NT2/D1 (cell line): ENCODE measurements at places on chromosomes 11 and 22.

GRCh38 chr11:60447846-60448245 lies 7.8 kb upstream of the MS4A1 start:
- DNase-seq = no peak

DNA sequence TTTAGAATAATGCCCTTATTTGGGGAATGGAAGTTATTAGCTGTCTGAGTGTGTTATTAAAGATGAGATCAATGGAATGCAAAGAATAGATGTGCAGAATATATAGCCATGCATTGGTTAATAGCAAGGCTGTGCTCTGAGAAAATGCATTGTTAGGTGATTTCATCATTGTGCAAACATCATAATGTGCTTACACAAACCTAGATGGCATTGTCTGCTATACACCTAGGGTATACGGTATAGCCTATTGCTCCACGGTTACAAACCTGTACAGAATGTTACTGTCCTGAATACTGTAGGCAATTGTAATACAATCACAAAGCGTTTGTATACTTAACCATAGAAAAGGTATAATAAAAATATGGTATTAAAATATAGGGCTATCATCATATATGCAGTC lies 25.5 kb downstream of the SLC5A12 start:
- DNase-seq = no peak

- no peak for DNase-seq
Measured at GRCh38 chr11:93663021-93663420, 1.5 kb downstream of the CEP295 start.

DNA sequence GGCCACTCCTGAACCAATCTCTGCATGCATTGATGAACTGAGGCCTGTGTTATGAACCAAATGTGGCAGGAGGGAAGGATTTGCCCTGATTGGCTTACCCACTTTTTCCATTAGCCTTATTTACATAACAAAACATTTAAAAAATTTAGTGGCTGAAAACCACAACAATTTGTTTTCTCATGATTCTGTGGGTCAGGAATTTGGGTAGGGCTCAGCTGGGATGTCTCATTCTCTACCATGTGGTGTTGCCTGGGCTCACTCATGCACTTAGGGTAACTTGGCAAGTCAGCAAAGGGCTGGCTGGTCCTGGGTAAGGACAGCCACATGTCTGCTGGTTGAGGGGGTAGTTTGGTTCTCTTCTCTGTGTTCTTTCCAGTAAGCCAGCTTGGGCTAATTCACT lies 35.1 kb upstream of the CYP2R1 start:
- DNase-seq = no peak

- DNase-seq = no peak
Measured at GRCh38 chr11:19827399-19828135, 114.9 kb downstream of the NAV2 start.

DNA sequence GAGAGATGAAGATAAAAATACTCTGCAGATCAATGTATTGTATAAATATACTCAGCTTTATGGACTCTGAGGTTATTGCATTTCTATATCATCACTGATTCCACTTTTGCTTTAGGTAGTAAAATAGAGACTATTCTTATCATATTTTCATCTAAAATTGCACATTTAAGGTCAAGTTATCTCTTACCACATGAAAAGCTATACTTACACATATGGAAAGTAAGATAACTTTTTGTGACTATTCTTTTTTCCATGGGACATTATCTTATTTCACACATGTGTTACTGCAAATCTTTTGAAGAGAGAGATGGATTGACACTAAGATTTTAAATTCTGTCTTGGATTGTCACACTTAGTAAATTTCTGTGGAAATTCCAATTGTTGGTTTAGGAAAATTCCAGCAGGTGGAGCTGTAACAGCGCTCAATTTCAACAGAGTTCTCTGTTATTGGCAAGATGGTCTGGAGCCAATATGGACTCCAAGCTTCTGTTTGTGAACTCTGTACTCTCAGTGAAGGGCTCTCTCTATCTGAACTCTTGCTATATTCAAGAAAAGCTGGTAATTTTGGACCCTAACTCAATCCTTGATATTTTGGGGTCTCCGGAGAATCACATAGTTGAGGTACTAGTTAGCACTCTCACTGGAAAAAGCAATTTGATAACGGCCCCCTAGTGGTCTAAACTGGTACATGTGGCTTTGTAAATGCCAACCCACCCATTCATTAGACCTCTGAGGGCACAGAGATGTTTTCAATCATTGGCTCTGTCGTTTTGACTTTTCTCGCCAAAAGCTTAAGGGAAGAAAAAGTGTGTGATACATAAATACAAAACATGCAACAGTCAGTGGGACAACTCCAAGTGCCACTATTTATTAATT lies 429.7 kb downstream of the ETS1 start:
- DNase-seq = peak; percentile 58

- no peak for DNase-seq
Measured at GRCh38 chr11:131807876-131808275, 437.5 kb downstream of the NTM start.

DNA sequence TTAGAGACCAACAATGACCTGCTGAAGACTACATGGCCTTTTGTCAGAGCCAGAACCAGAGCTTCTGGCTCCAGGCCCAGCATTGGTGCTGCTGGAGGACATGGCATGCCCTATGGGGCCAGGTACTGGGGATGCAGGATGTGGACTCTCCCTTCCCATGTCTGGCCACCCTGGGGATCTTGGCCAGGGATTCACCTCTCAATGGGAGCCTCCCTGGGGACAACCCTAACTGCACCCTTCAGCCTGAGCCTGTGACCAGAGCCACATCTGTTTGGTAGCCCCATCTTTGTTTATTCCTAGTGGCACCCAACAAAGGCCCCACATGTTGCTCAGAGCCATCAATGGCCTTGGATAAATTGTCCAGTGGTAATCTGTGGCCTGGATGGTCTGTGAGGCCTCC lies 5.8 kb downstream of the KLHL35 start:
- no peak for DNase-seq

DNA sequence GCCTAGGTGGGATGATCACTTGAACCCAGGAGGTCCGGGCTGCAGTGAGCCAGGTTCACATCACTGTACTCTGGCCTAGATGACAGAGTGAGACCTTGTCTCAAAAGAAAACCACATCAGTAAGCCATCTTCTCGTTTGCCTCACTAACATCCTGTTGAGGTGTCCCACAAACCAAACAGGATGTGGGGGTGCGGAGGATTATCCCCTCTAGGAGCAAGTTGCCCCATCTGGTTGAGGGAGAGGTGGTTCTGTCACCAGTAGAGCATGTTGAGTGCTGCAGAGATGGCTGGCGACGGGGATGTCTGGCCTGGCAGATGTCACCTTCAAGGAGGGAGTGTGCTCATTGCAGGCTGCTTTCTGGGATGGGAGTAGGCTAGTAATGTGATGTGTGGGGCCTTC lies 72.4 kb downstream of the ZNRF3 start:
- no peak for DNase-seq

GRCh38 chr11:133982876-133983275 lies 26.1 kb upstream of the IGSF9B start:
- DNase-seq = no peak

- peak; percentile 9 for DNase-seq
Measured at GRCh38 chr11:83157594-83158356, 844 bp downstream of the PCF11 start.

DNA sequence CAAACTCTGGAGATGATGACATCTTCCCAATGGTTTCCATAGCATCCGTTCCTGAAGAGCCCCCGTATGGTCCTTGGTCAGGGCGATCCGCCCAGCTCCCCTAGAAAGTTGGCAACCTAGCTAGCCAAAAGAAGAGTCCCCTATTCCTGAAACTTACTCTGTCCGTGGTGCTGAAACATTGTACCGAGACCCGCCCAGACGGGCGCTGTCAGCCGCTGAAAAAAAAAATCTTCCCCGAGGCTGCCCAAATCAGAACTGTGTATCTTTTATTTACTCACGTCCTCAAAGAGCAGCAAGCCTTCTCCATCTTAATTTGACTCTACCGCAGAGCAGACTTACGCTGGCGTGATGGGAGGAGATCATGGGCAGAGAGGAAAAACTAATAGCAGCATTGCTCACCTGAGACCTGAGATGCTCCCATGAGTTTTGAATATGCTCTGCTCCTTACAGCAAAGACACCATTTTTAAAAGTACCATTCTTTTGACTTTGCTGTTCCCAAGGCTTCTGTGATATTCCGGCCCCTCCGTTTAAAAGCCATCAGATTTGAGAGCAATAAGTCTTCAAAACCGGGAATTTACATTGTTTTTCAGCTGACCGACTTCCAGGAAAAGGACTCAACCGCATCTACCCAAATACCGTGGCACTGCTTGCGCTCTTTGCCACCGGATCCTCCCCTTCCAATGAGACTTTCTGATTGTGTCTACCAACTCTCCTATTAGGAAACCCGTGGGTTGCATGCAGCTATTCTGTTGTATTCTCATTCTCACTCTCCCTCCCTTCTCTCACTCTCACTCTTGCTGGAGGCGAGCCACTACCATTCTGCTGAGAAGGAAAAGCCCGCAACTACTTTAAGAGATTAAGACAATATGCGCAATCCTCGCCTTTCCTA lies at the start of gene SLC17A6:
Gene SLC17A6 (plus strand): TSS at position 786 of the 890 bp plus-strand sequence. CDS start 153 bp downstream, outside the sequence.
- peak; percentile 42 for DNase-seq

DNA sequence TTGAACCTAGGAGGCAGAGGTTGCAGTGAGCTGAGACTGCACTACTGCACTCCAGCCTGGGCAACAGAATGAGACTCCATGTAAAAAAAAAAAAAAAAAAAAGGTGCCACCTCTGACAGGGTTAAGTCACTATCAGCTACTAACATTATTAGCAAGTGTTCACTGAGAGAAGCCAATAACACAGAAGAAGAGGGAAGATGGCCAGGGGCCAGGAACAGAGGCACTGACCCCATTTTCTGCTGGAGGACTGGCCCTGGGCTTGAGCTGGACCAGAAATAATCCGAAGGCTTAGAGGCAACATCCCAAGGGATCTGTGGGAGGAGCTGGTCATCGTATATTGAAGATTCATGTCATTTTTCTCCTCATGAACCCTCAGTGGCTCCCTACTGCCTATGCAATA lies 5.0 kb downstream of the SLC5A1 start:
- no peak for DNase-seq

GRCh38 chr22:41480397-41480735 lies 11.4 kb downstream of the ACO2 start:
- DNase-seq = no peak

DNA sequence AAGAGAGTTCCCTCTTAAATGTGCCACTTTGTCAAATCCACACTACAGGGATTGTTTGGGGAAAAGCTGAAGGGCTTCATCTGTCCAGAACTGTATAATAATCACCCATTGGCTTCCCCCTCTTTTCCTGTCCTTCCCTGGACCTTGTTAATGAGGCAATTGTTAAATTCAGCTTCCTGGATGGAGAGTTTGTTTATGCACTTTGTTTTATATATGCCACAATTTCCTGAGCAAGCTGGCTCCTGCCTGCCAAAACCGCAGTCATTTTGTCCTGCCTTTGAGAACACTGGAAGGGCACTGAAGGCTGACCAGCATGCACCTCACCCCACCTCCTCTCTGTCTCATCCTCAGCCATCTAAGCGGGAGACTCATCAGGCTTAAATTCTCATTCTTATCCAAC lies 86.2 kb downstream of the MSANTD4 start:
- no peak for DNase-seq

- peak; percentile 71 for DNase-seq
Measured at GRCh38 chr11:129252621-129253020, 60.5 kb upstream of the ARHGAP32 start.

DNA sequence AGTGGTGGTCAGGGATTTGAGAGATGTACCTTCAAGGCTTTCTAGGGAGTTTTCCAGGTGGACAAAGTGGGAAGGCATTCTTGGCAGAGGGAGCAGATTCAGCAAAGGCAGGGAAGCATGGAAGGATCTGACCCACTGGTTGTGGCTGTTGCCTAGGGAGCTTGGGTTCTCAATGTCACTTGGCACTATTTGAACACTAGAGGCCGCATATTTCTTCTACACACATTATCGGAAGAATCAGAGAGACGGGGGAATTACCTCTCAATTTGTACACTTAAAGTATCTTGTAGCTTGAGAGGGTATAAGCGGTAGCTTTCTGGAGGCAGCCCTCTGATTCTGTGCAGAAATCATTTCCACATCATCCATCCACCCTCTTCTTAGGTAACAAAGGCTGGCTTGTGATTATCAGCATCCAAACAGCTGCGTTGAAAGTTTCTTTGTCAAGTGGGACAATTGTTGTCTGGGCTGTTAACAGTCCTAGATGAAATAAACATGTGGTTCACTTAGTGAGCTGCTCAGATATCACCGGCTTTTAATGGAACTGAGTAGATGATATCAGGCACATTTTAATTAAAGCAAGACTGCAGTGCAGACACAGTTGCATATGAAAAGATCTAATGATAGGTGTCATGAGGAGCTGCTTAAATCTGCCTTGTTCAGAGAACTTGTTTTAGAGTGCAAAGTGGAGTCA lies 2.6 kb downstream of the NELL1 start:
- DNase-seq = no peak

DNA sequence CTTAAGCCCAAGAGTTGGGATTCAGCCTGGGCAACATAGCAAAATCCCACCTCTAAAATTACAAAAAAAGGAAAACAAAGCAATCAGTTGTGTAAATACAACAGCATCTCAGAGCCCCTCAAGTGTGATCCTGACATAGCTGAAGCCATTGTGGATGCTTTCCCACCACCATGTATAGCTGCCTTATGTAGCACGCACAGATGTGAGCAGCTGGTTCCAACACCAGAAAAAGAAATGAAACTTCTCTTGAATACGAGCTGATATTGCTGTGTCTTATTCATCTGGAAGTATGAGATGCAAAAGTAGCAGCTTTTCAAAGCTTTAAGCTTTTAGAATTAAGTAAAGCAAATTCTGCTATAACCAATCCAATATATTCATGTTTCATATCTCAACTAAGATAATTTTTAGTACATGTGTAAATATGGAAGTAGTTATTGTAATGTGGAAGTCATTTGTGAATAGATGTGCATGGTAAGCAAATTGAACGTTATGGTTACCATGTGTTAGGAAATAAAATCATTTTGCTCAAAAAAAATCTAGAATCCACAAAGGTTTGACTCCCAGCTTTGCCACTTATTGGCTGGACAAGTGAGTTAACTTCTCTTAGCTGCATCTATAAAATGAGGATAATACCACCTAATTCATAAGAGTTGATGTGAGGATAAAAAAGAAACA lies 63.2 kb downstream of the SGSM3 start:
- no peak for DNase-seq

DNA sequence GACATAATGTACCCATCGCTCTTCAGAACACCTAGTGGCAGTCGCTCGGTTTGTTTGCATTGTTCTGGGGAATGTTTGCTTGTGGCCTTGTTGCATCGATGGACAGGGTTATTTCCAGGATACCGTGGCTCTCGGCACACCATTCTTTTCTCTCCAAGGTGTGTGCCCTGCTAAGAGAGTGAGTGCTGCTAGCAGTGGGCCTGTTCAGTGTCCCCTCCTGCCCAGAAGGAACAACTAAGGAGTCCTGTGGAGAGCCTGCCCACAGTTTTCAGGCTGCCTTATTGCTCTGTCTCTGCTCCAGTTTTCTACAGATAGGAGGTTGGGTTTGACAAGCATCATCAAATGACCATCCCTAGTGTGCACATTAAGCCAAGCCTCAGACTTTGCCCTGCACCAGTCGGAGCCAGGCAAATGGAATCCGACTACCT lies 1.4 kb downstream of the CRY2 start:
- no peak for DNase-seq

DNA sequence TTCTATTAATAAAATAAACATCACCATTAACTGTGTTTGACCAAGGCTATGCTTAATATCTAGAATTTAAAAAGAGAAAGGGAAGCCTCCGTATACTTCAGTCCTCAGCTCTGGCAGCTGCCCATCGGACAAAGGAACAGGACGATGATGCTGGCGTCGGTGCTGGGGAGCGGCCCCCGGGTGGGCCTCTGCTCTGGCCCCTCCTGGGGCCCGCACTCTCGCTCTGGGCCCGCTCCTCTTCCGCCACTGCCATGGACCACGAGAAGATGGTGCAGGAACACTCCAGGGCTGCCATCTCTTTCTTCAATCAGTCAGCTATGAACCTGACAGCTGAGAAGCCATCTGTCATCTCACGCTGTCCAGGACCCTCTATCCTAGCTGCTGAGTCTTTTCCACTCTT lies 25.3 kb downstream of the PDHX start:
- no peak for DNase-seq
